ENCODE measurements at places on chromosomes 1 and 21.

GRCh38 chr1:65717815-65718454 is 74.8 kb upstream of the PDE4B start:
- no peak for DNase-seq

DNA sequence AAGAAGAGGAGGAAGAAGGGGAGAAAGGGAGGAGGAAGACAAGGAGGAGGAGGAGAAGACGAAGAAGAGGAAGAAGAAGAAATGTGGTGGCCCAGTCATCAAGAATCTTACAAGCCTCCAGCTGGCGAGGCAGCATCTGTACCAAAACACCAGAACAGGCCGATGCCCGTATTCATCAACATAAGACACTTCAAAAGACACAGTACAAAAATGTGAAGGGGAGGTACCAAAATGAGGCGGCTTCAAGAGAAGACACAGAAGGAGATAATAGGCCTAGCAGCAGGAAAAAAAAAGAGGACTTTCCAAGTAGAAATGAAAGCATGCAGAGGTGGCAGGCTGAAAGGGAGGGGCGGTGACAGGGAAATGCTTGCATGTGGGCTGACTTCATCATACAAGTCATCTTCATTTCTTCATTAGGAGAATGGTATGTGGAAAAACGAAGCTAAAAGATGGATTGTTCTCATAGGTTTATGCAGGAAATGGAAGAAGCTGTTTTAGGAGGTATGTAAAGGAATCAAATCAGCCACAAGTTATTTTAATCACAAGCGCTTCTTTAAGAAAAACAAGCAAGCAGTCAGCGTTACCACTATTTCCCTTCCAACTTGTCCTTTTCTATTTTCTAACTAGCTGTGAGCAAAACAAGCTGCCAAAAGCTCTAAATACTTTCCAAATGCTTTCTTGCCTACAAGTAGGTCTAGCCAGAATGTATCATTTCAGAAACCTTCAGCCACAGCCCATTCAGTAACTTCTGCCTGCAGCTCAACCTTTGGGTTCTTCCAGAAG is 192.3 kb downstream of the SLC45A1 start:
- peak; percentile 64 for DNase-seq

- no peak for DNase-seq
Observed at GRCh38 chr1:116533429-116533820, 37.4 kb downstream of the CD58 start.

DNA sequence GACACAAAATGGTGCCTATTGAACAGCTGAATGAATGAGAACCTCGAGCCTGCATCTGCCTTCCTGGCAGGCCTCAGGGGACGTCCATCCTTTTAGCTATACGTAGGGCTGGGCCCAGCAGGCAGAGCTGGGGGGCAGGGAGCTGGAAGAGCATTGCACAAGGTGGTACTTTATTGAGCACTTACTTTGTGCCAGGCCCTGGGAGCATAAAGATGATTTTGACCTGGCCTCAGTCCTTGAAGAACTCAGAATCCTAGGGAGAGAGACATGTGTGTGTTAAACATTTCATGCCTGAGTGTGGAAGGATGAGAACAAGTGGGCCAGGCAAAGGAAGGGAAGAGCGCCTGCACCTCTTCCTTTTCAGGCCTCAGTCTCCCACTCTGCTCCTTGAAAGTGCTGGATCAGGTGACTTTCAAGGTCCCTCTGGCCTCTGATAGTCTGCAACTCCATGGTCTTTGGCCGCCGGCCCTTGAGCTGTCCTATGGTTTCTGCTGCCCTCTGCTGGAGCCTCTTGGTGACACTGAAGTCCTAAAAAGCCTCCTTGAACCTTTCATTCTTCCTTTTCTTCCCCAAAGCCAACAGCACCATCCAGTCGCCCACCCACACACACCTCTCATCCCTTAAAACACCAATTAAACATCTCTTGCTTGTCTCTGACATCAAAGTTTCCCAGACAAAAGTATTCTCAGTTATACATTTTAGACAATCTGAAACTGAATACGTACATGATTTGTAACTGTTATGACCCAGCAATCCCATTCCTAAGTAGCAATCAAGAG is 3.5 kb upstream of the PEAR1 start:
- DNase-seq: peak; percentile 83

- DNase-seq: peak; percentile 22
Observed at GRCh38 chr21:14773777-14774345, 227.7 kb upstream of the SAMSN1 start.

- DNase-seq: peak; percentile 79
Observed at GRCh38 chr1:24364975-24365678, 46.0 kb downstream of the GRHL3 start.
